Thyroid gland (tissue), 4 donors: ENCODE measurements at places on chromosomes 11 and 22. TPM values are rescaled to one million over a fixed set of nuclear protein-coding genes. Genes with fewer than 3 reads are reported as not detected.

- no peak for DNase-seq
- H3K27me3 ChIP-seq = no peaks in the 10 kb centered on the region
- no peaks in the 10 kb centered on the region for H3K36me3 ChIP-seq
Measured at GRCh38 chr22:44622679-44623078, 79.3 kb upstream of the PRR5 start.

DNA sequence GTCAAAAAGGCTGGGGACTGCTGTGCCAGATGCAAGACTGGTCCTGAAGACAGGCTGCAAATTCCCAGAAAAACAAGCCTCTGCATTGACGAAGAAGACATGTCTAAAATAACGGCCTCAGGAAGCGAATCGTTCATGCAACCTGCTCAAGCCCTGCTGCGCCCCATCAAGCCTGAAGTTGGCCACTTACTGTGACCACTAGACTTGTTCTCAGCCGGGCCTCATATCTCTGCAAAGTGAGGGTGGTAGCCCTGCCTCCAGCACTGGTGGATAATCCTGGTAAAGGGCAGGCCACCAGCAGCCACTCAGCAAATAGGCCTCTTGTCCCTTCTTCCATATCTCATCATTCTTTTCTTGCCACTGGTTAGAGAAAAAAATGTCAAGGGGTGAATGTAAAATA is 11.8 kb downstream of the LTO1 start:
- H3K27ac ChIP-seq = no peak overlapping the region
- no peaks in the 10 kb centered on the region for H3K27me3 ChIP-seq
- DNase-seq = no peak
- H3K4me3 ChIP-seq = no peak overlapping the region
- no peaks in the 10 kb centered on the region for H3K36me3 ChIP-seq

- no peak for DNase-seq
- no peak overlapping the region for H3K4me3 ChIP-seq
- no peaks in the 10 kb centered on the region for H3K4me1 ChIP-seq
- H3K27ac ChIP-seq = no peak overlapping the region
Measured at GRCh38 chr11:78380615-78381051, 37.0 kb downstream of the GAB2 start.

The CERK gene
- total RNA-seq = 79.7 TPM

DNA sequence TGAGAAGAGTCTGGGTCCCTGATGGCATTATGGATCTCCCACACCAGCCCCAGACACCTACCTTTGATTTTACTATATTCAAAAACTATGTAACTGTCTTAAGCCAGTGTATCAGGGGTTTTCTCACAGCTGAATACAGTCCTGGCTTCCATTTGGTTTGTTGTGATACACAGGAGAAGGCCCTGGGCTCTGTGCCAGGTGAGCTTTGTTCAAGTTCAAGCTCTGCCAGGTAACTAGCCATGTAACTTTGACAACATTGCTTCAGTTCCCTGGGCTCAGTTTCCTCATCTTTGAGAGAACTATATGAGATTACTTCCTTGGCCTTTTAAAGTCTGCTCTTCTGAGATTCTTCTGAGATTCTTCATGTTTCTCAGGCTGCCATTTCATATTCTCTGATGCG is 327.5 kb upstream of the TENM4 start:
- H3K27me3 ChIP-seq = no peaks in the 10 kb centered on the region
- DNase-seq = peak; percentile 43
- no peak overlapping the region for H3K4me3 ChIP-seq
- no peak overlapping the region for H3K27ac ChIP-seq

GRCh38 chr11:17853280-17853679 is 118.7 kb downstream of the KCNC1 start:
- H3K27ac ChIP-seq = no peak overlapping the region
- H3K27me3 ChIP-seq = no peaks in the 10 kb centered on the region
- H3K4me3 ChIP-seq = no peak overlapping the region
- no peaks in the 10 kb centered on the region for H3K36me3 ChIP-seq

- H3K27me3 ChIP-seq = no peaks in the 10 kb centered on the region
- peak overlapping the region; percentile 87 for H3K27ac ChIP-seq
- no peak overlapping the region for H3K4me3 ChIP-seq
- no peak for DNase-seq
- no peaks in the 10 kb centered on the region for H3K36me3 ChIP-seq
- H3K4me1 ChIP-seq = peaks cover 35% of the 10 kb centered on the region
Measured at GRCh38 chr22:39176714-39177455, 24.4 kb upstream of the CBX7 start.

The MPZL2 gene
- total RNA-seq = 92.7 TPM

- peak overlapping the region; percentile 97 for H3K27ac ChIP-seq
- peak overlapping the region; percentile 82 for H3K4me3 ChIP-seq
- no peak for DNase-seq
- H3K27me3 ChIP-seq = no peaks in the 10 kb centered on the region
- H3K4me1 ChIP-seq = peaks cover 32% of the 10 kb centered on the region
- no peaks in the 10 kb centered on the region for H3K36me3 ChIP-seq
Measured at GRCh38 chr11:94129512-94130297, 1.1 kb downstream of the PANX1 start.

The TMEM80 gene
- 66.6 TPM for total RNA-seq

GRCh38 chr11:67606093-67606491 is 644 bp upstream of the NDUFV1 start:
- peak; percentile 32 for DNase-seq
- no peaks in the 10 kb centered on the region for H3K27me3 ChIP-seq

- no peaks in the 10 kb centered on the region for H3K27me3 ChIP-seq
- H3K27ac ChIP-seq = no peak overlapping the region
- H3K4me3 ChIP-seq = no peak overlapping the region
- no peaks in the 10 kb centered on the region for H3K36me3 ChIP-seq
- no peak for DNase-seq
Measured at GRCh38 chr11:119539583-119539982, 116.6 kb upstream of the THY1 start.

The MMP8 gene
- 0.45 TPM for total RNA-seq

GRCh38 chr11:73401924-73402833 is 26.0 kb downstream of the RELT start:
- H3K4me1 ChIP-seq = no peaks in the 10 kb centered on the region
- H3K36me3 ChIP-seq = no peaks in the 10 kb centered on the region
- no peak overlapping the region for H3K27ac ChIP-seq
- H3K27me3 ChIP-seq = no peaks in the 10 kb centered on the region

DNA sequence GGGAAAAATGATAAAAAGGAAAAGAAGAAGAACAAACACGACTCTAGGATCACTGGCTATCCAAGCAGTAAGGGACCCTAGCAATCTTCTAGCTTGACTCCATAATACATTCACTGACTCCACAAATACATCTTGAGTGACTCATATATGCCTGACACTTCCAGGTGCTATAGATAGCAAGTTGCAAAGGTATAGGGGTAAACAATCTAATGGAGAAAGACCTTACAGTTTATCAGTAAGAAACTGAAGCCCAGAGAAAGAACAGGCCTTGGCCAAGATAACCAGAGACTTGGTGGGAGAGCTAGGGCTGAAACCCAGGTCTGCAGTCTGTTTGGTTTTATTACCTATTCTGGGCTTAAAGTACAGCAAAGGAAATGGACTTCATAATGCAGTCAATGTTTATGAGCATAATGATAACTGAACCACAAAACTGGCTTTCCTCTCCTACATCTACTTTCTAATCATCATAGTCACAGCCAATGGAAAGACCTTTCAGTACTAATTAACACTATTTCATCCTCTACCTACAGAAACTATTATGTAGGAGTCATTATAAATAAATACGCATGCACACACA is 19.7 kb upstream of the SLC5A1 start:
- H3K27ac ChIP-seq = no peak overlapping the region
- no peaks in the 10 kb centered on the region for H3K27me3 ChIP-seq

DNA sequence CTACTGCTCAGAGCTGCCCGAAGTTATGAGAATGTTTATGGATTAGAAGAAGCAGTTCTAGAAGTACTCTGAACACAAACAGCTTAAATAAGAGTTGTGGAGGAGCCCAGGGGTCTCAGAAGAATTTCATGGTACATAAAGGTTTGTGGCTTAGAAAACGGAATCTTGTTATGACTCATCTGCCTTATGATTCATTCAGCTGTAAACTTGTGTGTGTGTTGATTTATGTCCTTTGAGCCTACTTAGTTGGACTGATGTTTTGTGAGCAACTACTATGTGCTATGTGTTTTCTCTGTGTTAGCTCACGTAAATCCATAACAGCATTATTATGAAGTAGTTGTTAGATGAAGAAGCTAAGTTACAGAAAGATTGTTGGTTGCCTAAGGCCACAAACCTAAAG is 203.7 kb downstream of the PGR start:
- no peak overlapping the region for H3K27ac ChIP-seq
- H3K4me1 ChIP-seq = no peaks in the 10 kb centered on the region
- no peaks in the 10 kb centered on the region for H3K27me3 ChIP-seq
- no peak for DNase-seq

GRCh38 chr11:1618231-1618630 is 3.7 kb downstream of the KRTAP5-4 start:
- no peaks in the 10 kb centered on the region for H3K36me3 ChIP-seq
- no peak for DNase-seq
- no peaks in the 10 kb centered on the region for H3K4me1 ChIP-seq
- H3K4me3 ChIP-seq = no peak overlapping the region
- no peak overlapping the region for H3K27ac ChIP-seq
- H3K27me3 ChIP-seq = no peaks in the 10 kb centered on the region
